Activated CD4-positive, alpha-beta T cell treated with anti-CD3 and anti-CD28 coated beads for 1 hour (primary cell): ENCODE measurements at places on chromosomes 1 and 21.

- no peak for DNase-seq
Observed at GRCh38 chr1:159646687-159647086, 59.1 kb downstream of the APCS start.

- DNase-seq: no peak
Observed at GRCh38 chr1:181251001-181251712, 162.7 kb downstream of the IER5 start.

DNA sequence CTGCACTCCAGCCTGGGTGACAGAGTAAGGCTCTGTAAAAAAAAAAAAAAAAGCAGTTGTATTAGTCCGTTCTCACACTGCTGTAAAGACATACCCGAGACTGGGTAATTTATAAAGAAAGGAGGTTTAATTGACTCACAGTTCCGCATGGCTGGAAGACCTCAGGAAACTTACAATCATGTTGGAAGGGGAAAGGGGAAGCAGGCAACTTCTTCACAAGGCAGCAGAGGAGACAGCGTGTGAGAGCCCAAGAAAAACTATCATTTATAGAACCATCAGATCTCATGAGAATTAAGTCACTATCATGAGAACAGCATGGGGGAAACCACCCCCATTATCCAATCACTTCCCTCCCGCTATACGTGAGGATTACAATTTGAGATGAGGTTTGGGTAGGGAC lies 151.7 kb upstream of the NR5A2 start:
- no peak for DNase-seq

DNA sequence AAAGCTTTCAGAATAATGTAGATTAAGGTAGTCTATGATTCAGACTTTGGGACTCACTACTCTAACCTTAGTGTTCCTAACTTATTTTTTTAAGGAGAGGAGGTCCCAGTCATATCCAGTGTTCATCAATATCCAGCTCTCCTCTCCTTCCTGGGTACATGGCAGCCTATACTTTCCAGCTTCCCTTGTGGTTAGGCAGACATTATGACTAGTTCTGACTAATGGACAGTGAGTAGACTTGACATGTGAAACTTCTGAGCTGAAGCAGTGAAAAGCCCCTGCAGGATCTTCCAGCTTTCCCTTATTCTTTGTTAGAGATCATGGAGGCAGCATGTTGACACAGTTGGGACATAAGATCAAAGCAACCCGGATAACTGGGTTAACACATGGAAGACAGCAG lies 144.2 kb downstream of the PTPRU start:
- no peak for DNase-seq

- no peak for DNase-seq
Observed at GRCh38 chr21:35414507-35415139, 365.5 kb upstream of the RUNX1 start.

DNA sequence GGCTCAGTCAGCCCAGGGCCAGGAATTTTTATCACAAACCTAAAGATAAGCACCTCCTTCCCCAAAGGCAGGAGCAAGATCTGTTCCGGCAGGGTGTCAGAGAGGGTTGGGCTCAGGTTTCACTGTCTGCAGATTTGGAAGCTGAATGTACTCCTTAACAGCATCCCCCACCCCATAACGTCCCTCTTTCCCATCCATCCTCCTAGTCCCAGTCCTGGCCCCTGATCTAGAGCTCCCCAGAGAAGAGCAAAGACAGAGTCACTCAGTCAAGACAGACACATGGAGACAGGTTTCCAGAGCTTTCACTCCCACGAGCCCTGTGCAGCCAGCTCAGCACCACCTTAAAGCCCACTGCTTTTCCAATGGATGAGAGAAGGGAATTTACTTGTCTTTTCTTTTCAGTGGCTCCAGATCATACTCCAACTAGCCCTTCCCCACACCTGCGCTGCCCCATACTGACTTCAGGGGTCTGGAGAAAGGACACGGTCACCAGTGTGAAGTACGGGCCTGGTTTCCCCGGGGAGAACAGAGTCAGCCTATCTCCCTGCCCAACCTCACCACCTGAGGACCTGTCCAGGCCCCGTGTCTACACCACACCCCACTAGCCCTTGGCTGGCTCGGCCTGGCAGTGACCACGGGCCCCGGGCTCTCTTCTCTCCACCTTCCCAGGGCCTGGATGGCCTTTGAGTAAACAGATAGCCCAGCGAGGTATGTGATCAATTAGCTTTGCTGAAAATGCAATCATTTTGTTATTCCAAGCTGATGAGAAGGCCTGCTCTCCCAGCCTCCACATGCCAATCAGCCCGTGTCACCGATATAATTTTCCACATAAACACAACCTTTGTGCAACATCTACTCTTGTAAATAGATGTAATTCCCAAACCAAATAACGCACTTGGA lies 249.1 kb downstream of the FOXD2 start:
- DNase-seq: no peak

- DNase-seq: no peak
Observed at GRCh38 chr1:25529518-25530185, 13.8 kb upstream of the LDLRAP1 start.

GRCh38 chr1:186463511-186463910 lies 2.6 kb upstream of the PDC start:
- no peak for DNase-seq

DNA sequence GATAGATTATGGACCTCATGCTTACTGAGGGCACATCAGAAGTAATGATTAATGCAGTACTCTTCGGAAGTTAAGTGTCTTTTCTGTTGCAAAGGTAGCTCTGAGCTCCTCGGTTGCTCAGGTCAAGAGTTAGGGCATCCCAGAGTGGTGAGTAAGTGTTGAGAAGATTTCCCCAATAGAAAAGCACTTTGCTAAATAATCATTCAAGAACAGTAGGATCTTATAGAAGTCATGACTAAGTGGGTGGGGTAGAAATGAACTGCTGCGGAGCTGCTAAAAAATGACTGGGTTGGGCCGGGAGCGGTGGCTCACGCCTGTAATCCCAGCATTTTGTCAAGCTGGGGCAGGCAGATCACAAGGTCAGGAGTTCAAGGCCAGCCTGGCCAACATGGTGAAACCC lies 648.6 kb upstream of the CAMK1G start:
- DNase-seq: no peak

DNA sequence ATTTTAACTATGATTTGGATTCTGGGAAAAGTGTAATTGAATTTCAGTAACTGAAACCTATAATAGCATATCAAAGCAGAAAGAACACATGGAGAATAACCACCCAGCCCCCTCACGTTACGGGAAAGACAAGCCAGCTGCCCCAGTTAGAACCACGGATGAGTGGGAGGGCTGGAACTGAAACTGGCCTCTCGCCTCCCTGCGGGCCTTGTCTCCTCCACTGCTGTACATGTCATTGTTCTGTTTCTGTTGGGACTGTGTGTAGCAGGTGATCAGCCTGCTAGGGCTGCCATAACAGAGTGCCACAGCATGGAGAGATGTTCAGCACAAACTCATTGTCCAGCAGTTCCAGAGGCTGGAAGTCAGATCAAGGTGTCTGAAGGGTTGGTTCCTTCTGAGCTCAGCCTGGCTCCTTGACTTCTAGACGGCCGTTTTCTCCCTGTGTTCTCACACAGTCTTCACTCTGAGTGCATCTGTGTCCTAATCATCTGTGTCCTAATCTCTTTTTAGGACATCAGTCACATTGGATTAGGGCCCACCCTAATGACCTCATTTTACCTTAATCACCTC lies 52.4 kb downstream of the MAP3K21 start:
- DNase-seq: no peak

DNA sequence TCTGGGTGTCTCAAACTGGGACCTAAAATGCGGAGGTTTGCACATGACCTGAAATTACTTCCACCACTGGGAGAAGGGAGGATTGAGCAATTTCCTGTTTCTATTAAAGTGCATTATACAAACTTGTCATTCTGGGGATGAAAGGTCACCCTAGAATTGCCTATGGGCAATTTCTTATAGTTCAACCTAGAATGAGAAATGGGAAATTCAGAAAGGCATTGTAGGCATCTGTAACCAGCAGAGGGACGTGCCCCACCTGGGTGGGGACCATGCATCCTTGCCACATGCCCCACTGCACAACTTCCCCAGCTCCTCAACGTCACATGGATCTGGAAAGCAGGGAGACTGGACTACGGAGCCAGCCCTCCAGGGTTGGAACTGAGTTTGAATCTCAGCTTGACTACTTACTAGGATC lies 47.0 kb downstream of the MRPL39 start:
- DNase-seq: no peak

GRCh38 chr1:77850082-77850481 lies 38.3 kb upstream of the NEXN start:
- no peak for DNase-seq

GRCh38 chr1:153355445-153356071 lies 2.1 kb upstream of the S100A9 start:
- no peak for DNase-seq
